Activated CD4-positive, alpha-beta T cell treated with anti-CD3 and anti-CD28 coated beads for 36 hours (primary cell): ENCODE measurements at places on chromosomes 2 and 18.

- H3K4me1 ChIP-seq = peaks cover 20% of the 10 kb centered on the region
- H3K27me3 ChIP-seq = no peaks in the 10 kb centered on the region
- no peak for DNase-seq
- no peak overlapping the region for H3K27ac ChIP-seq
These were observed 10.6 kb downstream of the RRM2 start for GRCh38 chr2:10132996-10133647.

DNA sequence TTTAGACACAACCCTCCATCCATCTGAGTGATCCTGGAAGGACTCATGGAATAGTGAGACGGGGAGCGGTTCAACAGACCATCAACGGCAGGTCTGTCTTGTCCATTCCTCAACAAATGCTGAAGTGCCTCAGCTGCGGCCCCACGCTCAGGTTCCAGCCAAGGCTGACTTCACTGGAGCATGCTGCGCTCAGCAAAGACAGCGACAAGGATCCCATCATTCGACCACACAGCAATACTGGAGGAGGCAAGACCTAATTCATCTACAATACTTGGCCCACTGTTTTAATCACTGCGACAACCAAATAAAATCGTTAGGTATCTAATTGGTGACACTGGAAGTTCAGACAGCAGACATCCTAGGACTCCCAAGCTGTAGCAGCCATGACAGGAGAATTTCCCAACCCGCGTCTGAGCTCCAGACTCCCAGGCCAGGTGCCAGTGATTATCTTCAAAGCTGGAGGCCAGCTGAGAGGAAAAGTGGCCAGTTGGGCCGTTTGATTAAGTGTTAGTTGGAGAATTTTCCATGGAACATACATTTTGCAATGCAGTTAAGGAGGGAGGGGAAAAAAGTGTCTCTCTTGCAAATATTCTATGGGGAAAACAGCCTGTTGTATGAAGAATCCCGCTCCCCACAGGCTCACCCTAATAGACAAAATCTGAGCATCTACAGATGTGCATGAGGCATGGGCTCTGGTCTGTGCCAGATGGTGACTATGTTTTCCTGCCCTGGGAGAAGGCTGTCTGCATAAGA lies 92.5 kb upstream of the SLC35G4 start:
- H3K27ac ChIP-seq = no peak overlapping the region
- no peaks in the 10 kb centered on the region for H3K4me1 ChIP-seq
- no peaks in the 10 kb centered on the region for H3K27me3 ChIP-seq
- no peaks in the 10 kb centered on the region for H3K36me3 ChIP-seq

DNA sequence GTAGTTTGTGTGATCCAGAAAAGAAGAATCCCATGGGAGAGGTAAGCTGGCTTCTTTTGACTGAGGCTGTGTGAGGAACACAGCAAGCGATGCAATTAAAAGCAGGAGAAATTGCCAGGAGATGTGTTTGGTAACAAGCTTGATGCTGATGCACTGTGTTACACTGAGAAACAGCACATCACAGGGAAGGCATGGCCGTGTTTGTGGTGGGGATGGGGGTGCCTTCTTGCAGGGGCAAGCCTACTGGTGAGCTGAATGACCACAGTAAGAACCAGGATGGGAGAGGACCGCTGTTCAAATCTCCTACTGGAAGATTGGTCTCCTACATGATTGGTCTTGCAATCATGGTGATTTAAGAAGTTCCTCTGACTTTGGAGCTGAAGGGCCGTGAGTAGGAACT lies 477.7 kb upstream of the HS6ST1 start:
- no peak overlapping the region for H3K4me3 ChIP-seq
- H3K27me3 ChIP-seq = no peaks in the 10 kb centered on the region
- no peak for DNase-seq
- H3K36me3 ChIP-seq = no peaks in the 10 kb centered on the region
- no peaks in the 10 kb centered on the region for H3K4me1 ChIP-seq

DNA sequence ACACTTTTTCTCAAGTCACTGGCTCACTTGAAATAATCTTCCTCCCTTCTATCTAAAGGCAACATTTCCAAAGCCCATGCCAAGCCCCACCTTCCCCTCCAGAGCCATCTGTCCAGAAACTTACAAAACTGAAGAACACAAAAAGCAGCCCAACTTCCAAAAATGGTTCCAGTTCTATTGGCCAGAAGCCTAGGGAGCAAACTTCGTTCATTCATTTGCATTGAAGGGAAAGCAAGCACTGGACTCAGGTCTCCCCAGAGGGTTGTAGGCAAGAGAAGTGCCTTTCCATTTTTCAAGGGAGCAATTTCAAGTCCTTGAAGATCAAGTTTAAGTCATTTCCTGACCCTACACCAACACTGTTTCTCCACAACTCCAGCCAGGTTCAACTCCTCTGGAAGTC lies 585.0 kb downstream of the BCL11A start:
- H3K27ac ChIP-seq = no peak overlapping the region
- no peak for DNase-seq
- H3K4me1 ChIP-seq = no peaks in the 10 kb centered on the region
- no peaks in the 10 kb centered on the region for H3K27me3 ChIP-seq
- no peak overlapping the region for H3K4me3 ChIP-seq
- H3K36me3 ChIP-seq = no peaks in the 10 kb centered on the region

DNA sequence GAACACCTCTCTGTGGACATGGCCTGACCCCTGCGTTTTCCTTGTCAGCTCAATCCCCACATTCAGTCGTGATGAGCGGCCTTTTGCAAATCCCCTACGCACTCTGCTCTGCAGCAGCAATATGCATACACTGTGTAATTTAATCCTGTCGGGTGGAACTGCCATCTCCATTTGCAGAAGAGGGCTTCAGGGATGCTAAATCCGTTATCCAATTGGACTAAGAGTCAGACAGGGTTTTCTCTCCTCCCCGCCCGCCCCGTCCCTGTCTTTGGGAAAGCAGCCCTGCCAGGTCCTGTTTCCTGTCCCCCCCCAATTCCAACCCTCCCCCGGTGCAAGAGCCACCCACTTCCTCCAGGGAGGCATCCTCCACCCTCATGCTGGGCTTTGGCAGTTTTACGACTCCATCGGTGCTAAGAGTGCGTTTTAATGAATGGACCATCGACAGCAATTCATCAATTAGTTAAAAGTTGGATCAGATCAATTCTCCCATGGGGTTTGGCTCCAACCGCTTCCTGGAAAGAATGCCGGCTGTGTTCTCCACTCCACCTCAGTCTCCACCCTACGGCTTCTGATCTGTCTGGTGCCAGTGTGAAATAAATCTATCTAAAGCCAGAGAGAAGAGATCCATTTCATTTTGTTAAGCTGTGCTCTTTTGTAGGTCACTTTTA lies 53.5 kb upstream of the ASAP2 start:
- no peak for DNase-seq
- H3K27ac ChIP-seq = no peak overlapping the region
- no peak overlapping the region for H3K4me3 ChIP-seq
- H3K4me1 ChIP-seq = no peaks in the 10 kb centered on the region
- peaks cover 6% of the 10 kb centered on the region for H3K27me3 ChIP-seq
- H3K36me3 ChIP-seq = no peaks in the 10 kb centered on the region

DNA sequence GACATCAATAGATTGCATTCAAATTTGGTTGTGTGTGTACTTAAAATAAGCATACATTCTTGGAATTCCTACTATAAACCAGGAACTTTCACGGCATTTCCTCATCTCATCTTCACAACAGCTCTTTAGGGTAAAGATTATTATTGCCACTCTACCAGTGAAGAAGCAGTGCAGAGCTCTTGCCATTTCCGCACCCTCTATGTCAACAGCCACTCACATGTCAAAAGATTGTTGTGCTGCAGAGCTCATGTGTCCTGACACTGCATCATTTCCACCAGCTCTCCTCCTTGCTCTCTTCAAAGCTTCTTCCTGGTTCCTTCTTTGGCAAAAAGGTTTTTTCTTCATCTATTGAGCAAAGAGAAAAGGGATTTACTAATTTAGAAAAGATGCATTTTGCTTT lies 26.5 kb upstream of the L3MBTL4 start:
- no peak overlapping the region for H3K4me3 ChIP-seq
- H3K27me3 ChIP-seq = peaks cover 9% of the 10 kb centered on the region
- H3K27ac ChIP-seq = no peak overlapping the region
- no peak for DNase-seq
- no peaks in the 10 kb centered on the region for H3K36me3 ChIP-seq
- H3K4me1 ChIP-seq = no peaks in the 10 kb centered on the region

DNA sequence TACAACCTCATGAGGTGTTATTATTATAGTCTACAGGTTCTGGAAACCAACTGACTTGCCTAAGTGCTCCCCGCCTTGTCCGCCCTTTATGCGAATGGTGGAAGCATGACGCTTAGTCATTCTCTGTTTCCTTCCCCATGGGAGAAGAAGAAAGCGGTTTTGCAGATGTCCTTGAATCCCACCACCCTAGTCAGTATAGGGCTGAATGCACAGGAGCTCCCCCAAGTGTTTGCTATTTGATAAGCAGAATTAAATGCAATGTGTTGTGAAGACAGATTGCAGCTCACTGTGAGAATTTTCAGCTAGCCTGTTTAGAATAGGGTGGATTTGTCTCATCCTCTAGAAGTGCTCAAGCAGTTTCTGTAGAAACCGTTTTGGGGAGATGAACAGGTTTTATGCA lies 652.0 kb downstream of the DCC start:
- H3K36me3 ChIP-seq = no peaks in the 10 kb centered on the region
- no peak for DNase-seq
- H3K27ac ChIP-seq = no peak overlapping the region
- H3K4me3 ChIP-seq = no peak overlapping the region

DNA sequence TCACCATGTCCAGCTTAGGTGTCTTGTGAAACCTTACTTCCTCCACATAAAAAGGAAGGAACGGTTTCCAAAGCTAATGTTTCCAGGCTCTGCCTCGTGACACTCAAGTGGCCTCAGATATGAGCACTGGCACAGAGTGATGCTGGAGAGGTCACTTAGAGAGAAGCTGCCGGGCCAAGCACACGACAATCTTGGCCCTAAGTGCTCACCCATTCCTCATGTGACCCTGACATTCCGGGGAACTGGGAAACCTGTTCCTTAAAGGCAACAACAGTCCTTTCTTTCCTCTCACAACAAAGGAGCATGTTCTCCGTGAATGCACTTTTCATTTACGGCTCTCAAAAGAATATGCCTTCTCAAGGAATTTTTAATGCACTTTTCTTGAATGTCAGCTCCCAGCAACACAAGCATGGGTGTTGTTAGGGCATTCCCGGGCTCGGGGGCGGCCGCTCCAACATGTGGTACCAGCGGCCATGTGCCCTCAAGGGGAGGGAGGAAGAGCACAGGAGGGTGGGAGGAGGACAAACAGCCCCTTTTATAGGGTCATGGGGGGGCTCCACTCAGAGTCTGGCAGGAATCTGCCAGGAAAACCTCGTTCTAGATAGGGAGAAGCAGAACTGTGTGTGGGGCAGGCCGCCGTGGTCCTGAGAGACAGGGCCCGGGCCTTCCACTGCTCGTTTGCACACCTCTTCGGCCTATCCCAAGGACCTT lies 118.6 kb downstream of the MBP start:
- no peaks in the 10 kb centered on the region for H3K27me3 ChIP-seq
- H3K4me3 ChIP-seq = no peak overlapping the region
- no peak overlapping the region for H3K27ac ChIP-seq
- peaks cover 30% of the 10 kb centered on the region for H3K36me3 ChIP-seq

DNA sequence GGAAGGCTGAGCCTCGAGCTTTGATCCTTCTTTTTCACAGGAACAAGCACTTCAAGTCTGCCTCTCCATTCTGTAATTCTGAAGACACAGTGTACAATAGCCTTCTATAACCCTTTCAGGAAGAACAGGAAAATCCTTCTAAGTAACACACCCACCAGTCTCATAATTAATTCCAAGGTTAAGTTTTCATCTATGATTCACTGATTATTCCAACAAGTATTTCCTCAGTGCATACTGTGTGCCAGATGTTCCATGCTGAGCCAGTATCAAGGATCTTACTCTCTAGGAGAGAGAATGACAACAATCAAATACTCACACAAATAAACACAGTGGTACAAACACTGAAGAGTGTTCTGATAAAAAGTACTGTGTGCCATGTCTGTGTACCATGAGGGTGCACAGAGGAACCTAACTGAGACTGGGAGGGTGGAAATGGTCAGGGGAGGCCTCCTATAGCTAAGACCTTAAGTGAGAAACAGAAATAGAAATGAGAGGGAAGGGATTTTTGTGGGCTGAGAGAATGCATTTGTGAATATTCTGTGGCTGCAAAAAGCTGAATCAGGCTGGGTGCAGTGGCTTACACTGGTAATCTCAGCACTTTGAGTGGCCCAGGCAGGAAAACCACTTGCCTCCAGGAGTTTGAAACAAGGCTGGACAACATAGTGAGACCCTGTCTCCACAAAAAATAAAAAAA lies 7.3 kb upstream of the MTLN start:
- no peak for DNase-seq
- no peaks in the 10 kb centered on the region for H3K36me3 ChIP-seq
- H3K4me3 ChIP-seq = no peak overlapping the region
- H3K27ac ChIP-seq = no peak overlapping the region
- H3K4me1 ChIP-seq = no peaks in the 10 kb centered on the region
- H3K27me3 ChIP-seq = peaks cover 43% of the 10 kb centered on the region

GRCh38 chr18:59448546-59448945 lies 89.5 kb upstream of the LMAN1 start:
- peaks cover 11% of the 10 kb centered on the region for H3K27me3 ChIP-seq
- H3K4me3 ChIP-seq = no peak overlapping the region

GRCh38 chr18:60145776-60146175 lies 226.8 kb downstream of the MC4R start:
- no peaks in the 10 kb centered on the region for H3K27me3 ChIP-seq
- DNase-seq = no peak
- no peaks in the 10 kb centered on the region for H3K36me3 ChIP-seq
- H3K27ac ChIP-seq = no peak overlapping the region

DNA sequence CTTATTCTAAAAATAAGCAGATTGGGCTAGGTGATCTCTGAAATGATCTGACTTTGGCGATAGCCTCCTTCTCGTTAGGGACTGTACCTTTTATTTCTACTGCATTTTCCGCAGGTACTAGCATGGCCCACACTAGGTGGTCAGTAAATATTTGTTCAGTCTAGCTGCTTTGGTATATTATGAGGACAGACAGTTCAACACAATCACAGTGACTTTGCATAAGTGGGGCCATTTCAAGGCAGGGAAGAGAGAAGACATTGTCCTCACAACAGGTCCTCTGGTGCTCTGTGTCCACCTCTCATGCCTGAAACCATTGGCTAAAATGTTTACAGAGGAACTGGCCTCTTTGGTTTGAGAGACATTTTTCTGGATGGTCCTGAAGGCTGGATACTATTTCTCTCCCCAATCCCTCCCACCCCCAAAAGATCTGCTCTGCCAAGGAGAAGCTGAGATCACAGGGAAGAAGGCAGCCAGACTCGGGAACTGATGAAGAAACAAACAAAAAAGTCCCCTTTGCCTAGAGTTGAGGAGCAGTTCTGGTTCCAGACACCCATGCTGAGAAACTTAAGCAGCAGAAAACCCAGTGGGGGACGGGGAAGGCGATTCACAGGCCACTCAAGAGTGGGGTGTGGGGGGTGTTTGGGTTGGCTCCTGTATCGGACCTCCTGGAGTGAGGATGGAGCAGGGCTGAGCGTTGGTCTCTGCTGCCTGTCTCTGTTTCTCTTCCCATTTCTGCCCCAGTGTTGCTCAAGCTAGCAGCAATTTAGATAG lies 2.9 kb upstream of the TNP1 start:
- DNase-seq = no peak
- no peaks in the 10 kb centered on the region for H3K36me3 ChIP-seq
- no peak overlapping the region for H3K4me3 ChIP-seq
- H3K27me3 ChIP-seq = peaks cover 4% of the 10 kb centered on the region
- H3K27ac ChIP-seq = no peak overlapping the region
